Stimulated activated CD4-positive, alpha-beta T cell treated with anti-CD3 and anti-CD28 coated beads, Interleukin-15, amount 100 ng/mL, for 48 hours (primary cell): ENCODE measurements at places on chromosomes 13 and 19.

DNA sequence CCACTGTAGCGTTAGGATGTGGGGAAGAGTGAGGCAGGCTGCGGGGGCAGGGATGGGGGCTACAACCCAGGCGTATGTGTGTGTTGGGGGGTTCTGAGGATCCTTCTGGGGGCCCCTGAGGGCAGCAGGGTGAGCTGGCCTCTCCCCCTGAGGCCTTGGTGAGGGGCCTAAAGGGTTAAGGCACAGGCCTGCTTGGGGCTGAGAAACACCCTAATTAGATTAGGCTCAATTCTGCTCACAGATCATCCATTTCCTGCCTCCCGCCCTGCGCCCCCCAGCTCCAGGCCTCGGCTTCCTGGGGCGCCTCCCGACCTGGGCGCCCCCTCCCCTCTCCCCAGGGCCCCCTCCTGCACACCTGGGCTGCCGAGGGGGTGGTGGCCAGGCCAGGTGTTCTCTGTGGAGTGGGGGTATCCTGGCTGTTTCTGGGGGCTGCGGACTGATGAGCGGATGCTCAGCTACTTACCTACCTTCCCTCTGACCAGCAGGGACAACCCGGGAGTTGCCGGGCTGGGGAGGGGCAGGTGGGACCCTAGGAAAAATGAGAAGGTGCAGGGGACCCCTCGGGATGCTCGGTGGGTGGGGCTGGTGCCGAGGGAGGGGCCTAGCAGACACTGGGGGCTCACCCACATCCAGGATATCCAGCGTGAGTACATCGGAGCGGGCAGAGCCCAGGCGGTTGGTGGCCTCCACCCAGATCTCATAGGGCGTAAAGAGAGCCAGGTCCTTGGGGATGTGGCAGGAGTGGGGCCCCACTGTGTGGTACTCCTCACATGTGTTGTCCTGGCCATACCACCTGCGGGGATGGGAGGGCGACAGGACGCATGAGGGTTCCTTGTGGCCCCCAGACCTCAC, 8.6 kb downstream of the CRLF1 start:
- DNase-seq = no peak

DNA sequence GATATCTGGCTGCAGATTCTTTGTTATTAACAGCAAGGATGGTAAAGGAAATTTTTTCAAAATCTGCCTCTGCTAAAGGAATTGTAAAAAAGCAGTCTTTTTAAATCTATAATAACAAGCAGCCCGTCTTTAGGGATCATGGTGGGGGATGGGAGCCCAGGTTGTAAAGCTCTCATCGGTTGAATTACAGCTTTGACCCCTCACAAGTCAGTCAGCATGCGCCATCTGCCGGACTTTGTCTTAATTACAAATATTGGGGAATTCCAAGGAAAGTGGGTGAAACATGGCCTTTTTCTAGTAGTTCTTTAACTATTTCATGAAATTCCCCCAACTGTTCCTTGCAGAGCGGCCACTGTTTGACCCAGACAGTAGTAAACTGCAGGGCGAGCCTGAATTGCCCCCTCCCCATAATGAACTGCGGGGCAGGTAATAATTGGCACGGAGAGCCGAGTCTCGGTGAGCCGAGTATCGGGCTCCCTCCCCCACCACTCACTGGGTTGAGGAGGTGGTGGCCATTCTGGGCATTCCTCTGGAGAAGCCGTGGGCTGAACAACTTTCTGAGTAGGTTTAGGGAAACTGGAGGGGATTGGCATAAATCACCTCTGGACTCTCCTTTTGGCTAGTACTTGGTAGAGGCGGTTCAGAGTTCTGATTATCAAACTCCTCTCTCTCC, 11.6 kb downstream of the ZNF578 start:
- DNase-seq = no peak

- peak; percentile 54 for DNase-seq
Measured at GRCh38 chr13:28819735-28820098, 422 bp upstream of the MTUS2 start.

GRCh38 chr13:51325837-51326236, 13.7 kb upstream of the SERPINE3 start:
- no peak for DNase-seq

- DNase-seq = peak; percentile 16
Measured at GRCh38 chr13:102870677-102871415, 25.0 kb downstream of the ERCC5 start.

DNA sequence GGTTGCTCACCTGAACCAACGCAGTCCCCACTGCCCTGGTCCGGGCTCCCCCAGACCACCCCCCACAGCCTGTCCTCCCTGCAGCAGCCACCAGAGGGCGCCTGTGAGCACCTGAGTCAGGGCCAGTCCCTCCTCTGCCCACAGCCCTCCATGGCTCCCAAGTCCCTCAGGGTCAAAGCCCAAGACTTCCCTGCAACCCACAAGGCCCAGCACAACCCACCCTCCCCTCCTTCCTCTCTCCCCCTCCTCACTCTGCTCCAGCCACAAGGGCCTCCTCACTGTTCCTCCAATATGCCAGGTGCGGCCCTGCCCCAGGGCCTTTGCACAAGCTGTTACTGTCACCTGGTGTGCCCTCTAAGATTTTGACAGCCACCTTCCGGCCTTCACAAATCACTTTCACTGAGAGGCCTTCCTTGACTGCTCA, 10.9 kb downstream of the GNA15 start:
- DNase-seq = peak; percentile 67

GRCh38 chr19:2488405-2488941, 12.5 kb downstream of the GADD45B start:
- DNase-seq = no peak

- no peak for DNase-seq
Measured at GRCh38 chr13:63128716-63129115, 1713.1 kb upstream of the PCDH20 start.

GRCh38 chr19:40831502-40832430, 18.5 kb downstream of the CYP2A6 start:
- DNase-seq = no peak

- DNase-seq = no peak
Measured at GRCh38 chr19:19480688-19481087, 34.7 kb downstream of the TSSK6 start.
